T-helper 17 cell (primary cell): ENCODE measurements at places on chromosomes 5 and 9. TPM values are rescaled to one million over a fixed set of nuclear protein-coding genes. Genes with fewer than 3 reads are reported as not detected.

DNA sequence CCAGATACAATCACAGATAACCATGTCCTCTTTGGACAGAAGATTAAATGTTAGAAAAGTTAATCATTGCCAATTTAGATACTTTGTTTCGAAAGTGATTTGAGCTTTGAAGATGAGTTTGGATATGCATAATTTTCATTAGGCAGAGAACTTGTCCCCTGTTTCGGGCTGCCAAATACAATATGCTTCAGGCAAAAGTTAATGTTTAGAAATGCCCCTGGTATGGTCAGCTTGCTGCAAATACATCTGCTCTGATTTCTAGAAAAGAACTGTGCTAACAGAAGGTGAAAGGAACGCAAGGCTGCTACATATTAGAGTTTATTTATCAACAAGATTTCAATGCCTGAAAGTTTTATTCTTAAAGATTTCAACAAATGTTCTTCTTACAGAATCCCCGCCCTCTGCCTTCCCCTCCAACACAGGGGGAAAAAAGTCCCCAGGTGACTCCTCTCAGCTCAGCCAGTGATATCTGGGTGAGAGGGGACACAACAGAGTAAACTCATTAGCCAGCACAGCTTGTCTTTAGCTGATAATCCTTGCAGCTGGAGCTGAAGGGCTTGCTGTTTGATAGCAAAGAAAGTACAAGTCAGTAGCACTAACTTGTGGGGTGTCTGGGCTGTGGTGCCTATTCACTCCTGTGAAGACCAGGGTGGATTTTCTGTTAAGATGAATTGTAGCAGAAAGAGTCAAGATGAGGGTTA is 435.7 kb downstream of the DMAC1 start:
- no peak for DNase-seq

- no peak for DNase-seq
Measured at GRCh38 chr5:148833925-148834324, 7.5 kb downstream of the ADRB2 start.

GRCh38 chr5:2183154-2184025 is 300.7 kb upstream of the IRX4 start:
- no peak for DNase-seq

- DNase-seq, result no peak
Measured at GRCh38 chr5:134063188-134063820, 51.2 kb upstream of the TCF7 start.

GRCh38 chr5:51890435-51891116 is 507.3 kb downstream of the ISL1 start:
- no peak for DNase-seq

- no peak for DNase-seq
Measured at GRCh38 chr9:107727086-107727780, 237.7 kb upstream of the KLF4 start.

DNA sequence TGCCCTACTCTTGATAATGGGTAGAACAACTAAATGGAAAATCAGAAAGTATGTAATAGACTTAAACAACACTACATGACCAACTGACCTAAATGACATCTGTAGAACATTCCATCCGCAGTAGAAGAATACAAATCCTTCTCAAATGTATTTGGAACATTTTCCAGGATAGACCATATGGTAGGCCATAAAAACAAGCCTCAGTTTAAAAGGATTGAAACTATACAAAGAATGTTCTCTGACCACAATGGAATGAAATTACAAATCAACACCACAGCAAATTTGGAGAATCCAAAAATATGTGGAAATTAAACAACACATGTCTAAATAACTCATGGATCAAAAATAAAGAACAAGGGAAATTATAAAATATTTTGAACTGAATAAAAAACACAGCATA is 189.2 kb downstream of the NDUFS4 start:
- no peak for DNase-seq

GRCh38 chr9:76525196-76525595 is 66.2 kb downstream of the GCNT1 start:
- DNase-seq, result no peak

- DNase-seq, result no peak
Measured at GRCh38 chr5:9156282-9156681, 389.6 kb downstream of the SEMA5A start.

- DNase-seq, result no peak
Measured at GRCh38 chr9:106035806-106036205, 341.5 kb downstream of the TMEM38B start.

DNA sequence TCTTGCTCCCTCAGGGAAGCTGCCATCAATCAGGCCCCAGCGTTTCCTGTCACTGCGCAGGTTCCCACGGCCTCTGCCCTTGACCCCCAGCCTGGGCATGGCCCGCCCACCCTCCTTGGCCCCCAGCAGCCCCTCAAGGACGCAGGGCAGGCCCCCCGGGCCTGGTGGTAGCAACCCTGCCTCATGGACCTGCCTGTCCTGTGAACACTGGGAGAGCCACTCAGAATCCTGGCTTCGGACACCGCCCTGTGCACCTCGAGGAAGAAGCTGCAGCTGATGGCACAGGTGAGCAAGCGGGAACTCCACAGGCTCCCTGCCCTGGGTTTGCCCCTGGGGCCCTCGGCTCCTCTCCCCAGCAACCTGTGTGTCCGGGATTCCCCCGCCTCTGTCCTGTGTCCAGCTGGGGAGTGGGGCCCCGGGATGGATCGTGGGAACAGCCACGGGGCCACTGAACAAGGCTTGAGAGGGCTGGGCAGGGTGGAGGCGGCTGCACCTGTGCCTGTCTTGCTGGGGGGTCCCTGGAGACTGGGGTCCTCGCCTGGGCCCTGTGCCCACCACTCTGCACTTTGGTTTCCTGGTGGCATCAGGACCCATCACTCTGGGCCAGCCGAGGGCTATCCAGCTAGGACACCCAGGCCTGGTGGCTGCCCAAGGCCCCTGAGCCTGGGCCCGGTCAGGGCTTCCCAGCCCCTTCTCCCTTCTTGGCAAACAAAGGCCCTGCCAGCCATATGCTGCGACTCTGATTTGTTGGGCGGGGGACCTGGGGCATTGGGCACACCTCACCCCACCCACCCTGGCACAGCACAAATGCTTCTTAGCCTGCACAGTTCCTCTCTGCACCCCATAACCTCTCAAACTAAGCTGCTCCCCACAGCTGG is 33.5 kb upstream of the EGFL7 start:
- DNase-seq, result no peak

DNA sequence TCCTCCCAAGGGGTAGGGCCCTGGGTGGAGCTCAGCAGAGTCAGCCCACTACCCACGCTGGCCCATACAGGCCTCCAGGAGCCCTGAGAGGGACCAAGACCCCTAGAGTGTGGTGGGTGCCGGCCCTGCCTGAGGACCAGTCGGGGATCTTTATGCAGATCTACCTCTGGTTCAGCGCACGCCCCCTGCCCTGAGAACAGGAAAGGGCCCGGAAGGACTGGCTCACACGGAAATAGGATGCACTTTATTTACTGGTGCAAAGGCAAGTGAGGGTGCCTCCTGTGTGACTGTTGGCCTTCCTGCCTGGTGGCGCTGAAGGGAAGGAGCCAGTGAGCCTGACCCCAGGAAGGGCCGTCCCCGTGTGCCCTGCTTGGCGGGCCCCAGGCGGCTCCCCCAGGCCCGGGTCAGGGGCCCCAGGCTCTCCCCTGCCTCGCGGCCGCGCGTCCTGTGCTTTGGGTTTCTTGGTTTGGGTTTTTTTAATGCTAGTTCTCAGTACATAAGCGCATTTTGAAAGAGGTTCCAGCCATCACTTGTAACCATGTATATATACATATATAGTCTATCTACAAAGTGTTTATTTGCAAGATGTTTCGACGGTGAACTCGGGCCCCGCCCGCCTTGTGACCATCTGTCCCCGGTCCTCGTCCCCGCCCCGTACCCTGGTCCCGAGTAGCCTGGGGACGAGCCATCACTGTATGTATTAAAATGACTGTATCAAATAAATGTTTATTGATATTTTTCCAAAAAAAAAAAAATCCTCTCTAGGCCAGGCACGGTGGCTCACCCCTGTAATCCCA is 76.4 kb upstream of the ROR2 start:
- no peak for DNase-seq

- DNase-seq, result peak; percentile 67
Measured at GRCh38 chr9:2017331-2018161, 2.4 kb downstream of the SMARCA2 start.

- no peak for DNase-seq
Measured at GRCh38 chr5:14720236-14720923, 55.9 kb downstream of the OTULIN start.

- no peak for DNase-seq
Measured at GRCh38 chr5:2983583-2984300, 232.3 kb upstream of the IRX2 start.

DNA sequence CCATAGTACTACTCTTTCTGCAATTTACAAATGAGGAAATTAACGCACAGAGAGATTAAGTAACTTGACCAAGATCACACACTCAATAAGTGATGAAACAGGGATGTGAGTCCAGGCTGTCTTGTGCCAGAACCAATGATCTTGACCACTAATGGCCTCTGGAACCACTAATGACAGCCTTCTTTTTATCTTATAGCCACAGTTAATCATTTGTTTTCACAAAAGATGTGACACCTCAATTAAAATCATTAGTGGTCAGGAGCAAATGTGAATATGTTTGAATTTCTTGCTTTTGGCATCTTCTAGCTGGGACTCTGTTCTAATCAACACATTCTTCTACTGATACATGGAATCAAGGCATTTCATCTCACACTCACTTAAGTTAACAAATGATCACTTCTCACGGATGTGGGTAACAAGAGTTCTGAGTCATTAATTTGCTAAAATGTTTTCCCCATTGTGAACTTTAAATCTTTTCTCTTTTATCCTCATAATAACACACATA is 102.7 kb upstream of the CD180 start:
- DNase-seq, result no peak

- DNase-seq, result no peak
Measured at GRCh38 chr9:95143591-95144561, 173.6 kb downstream of the FANCC start.

DNA sequence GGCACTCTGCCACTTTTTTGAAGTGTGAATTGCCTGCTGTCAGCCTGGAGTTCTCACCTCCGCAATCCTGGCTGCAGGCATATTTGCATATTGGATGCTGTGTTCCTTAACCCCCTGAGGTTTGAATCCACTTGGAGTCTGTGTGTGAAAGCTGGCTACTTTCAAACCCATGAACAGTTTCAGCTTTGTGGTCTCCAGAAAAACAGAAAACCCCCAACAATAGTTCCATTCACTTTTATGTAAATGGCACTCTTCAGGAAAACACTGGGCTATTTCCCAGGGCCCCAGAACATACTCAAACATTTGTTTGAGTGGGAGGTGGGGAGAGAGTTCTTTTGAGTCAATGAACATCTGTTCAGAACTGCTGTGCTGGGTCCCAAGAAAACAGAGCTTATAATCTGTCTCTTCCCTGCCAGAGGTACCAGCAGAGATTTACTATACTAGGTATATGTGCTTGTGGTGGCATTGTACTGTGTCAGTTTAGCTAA is 5.0 kb downstream of the NUDT2 start:
- DNase-seq, result no peak

DNA sequence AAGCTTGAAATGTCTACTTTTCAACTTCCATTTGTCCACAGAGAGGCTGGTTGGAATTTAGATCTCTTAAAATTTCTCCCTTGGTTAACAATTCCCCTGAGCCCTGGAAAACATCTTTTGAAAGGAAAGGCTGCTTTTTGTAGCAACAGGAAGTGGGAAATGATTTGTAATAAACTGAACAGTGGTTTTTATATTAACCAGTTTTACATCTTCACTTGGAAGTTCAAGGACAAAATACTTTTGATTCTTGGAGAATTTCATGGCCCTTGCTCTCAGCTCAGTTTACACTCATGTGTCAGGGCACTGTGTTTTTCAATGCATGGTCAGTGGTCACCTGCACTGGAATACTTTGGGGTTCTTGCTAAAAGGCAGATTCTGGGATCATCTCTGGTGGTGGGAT is 9.9 kb downstream of the MLANA start:
- no peak for DNase-seq

- DNase-seq, result no peak
Measured at GRCh38 chr5:60370508-60370907, 329.5 kb downstream of the DEPDC1B start.

DNA sequence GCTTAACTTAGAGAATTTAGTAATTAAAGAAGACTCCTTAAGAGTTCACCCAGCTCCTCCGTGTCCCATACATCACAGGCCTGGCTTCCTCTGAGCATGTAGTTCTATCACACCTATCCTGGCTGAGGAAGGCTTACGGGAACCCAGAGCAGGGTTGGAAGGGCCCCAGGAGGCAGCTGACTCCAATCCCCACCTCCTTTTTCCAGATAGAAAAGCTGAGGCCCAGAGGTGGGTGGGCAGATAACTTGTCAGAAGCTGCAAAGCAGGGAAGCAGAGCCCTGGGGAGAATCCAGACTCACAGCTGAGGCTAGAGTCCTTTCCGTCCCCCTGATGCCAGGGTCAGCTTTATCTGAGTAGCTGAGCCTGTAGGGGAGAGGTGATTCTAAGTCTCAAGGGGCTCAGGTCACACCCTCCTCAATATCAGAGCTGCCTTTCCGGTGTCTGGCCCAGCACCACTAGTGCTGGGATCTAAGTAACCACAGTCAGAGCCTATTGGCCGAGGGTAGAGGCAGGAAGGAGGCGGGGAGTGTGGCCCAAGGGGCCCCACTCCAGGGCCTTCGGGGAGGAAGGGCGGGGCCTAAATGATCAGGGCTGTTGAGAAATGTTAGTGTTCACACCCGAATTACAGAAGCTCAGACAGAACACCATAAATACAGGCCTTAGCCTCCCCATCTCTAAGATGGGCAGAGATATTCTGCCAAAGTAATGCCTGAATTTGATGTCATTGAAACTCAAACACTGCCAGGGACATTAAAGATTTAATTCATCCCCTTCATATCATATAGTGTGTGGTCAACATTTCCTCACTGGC is 9.9 kb downstream of the CCDC69 start:
- DNase-seq, result peak; percentile 66

GRCh38 chr9:2214707-2215106 is 199.6 kb downstream of the SMARCA2 start:
- no peak for DNase-seq

GRCh38 chr5:97534166-97534565 is 351.1 kb upstream of the RIOK2 start:
- DNase-seq, result no peak

- no peak for DNase-seq
Measured at GRCh38 chr5:28328681-28329080, 1290.3 kb upstream of the CDH9 start.

The LRRC70 gene
- 6.1 TPM for total RNA-seq

The TJP2 gene
- 30.2 TPM for total RNA-seq

The C9orf50 gene
- not detected for total RNA-seq

The KIF4B gene
- total RNA-seq, result not detected

The TLX3 gene
- not detected for total RNA-seq

The ABLIM3 gene
- total RNA-seq, result 18.5 TPM

The GRPEL2 gene
- 21.2 TPM for total RNA-seq

The ADAMTS12 gene
- not detected for total RNA-seq
